NCI-H1417 (cell line): ENCODE measurements at places on chromosomes 3 and 15.

DNA sequence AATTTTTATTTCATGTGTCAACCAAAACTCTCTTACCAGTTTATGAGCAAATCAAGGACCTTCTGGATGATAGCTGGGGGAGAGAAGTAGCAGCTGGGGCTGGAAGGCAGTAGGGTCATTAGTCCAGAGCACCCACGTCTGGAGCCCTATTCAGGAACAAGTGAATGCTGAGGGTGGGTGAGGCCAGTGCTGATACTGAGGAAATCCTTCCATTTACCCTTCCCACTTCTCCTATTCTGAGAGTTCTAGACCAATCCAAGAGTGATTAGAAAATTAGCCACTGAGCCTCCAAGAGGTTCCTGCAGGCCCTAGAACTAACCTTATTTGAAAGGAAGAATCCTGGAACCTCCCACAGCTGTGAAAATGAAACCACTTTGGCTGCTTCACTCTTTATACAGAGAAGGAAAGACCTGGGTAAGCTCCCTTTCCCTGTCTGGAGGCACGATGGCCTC, 46.2 kb upstream of the VILL start:
- no peak for DNase-seq

DNA sequence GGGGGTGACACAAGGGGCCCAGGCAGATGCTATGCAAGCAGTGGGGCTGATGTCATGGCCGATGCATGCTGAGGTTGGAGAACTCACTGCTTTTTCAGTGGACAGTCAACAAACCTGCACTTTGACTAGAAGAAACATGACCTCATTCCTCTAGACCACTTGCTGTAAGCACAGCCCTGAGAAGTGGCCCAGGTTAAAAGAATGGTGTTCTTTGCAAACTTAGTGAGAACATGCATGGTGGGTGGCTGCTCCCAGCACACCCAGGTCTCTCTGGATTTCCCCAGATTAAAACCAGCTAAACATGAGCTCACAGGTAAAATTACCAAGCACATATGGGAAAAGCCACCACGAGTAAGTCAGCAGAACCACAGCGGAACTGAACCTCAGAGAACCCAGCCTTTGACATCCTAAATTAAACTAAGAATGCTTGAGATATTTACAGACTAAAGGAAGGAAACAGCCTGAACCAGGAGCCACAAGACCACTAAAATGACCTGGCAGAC, 15.5 kb downstream of the DLEC1 start:
- no peak for DNase-seq

DNA sequence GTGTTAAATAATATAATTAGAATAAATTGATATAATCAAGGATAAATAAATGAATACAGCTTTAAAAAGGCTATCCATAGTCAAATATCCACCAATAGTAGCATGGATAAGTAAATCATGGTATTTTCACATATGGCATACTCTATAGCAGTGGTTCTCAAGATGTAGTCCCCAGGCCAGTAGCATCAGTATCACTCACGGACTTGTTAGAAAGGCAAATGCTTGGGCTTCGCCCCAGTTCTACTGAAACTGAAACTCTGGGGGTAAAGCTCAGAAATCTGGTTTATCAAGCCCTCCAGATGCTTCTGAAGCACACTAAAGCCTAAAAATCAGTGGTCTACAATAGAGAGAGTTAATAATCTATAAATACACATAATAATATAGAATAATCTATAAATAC, 261.6 kb upstream of the TTC14 start:
- no peak for DNase-seq

DNA sequence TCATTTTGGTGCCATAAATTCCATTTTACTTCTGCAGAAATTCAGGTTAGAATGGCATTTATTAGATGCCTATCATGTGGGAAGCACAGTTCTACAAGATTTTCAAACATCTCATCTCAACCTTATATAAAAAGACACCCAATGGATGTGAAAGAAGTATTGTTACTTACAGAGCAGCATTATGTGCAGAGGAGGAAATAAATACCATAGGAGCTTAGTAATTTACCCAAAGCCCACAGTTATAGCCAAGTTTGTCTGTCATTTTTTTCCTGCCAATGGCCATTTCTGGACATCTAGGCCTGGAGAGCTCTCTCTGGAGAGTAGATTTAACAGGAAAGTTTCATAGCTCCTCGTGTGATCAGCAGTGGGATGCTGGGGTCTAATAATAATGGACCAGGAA, 659.4 kb upstream of the NAALADL2 start:
- DNase-seq: no peak

DNA sequence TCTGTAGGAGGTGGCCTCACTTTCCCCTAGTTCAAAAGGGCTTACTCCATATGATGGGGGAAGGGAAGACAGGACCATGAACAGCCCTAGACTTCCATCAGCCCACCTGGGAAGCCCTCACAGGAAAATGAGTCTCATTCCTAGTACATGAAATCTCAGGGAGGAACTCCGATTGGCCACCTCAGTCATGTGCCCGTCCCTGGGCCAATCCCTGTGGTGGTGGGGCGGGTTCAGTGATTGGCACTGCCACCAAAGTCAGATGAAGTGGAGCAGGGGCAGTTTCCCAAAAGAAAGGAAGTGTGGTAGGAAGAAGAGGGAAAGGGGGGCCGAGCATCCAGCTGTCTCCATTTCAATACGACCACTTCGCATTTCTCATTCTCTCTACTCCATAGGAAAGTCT, 25.9 kb upstream of the GP9 start:
- DNase-seq: no peak

GRCh38 chr3:157376603-157377300, 59.9 kb upstream of the PTX3 start:
- no peak for DNase-seq

DNA sequence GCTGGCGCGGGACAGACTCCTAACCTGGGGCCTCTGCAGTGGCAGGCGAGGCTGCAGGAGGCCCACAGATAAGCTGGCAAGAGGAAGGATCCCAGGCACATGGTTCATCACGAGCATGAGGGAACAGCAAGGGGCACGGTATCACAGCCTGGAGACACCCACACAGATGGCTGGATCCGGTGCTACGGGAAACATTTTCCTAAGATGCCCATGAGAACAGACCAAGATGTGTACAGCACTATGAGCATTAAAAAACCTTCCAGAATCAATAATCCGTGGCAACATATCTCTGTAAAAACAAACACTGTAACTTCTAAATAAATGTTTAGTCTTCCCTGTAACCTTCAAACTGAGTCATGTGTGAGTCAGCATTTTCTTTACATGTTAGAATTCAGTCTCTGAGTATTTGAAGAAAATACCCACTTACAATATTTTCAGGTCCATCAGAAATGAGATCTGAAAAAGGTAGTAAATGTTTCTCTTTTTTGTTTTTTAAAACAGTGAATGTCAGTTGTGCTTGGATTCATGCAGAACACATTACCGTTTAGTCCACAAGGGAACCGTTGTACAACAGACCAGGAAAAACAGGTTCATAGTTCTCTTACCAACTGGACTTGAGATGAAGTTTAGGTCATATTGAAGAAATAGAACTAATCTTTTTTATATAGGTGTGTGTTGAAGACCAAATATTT, 75.9 kb downstream of the BOC start:
- DNase-seq: peak; percentile 43

GRCh38 chr15:84788500-84788899, 28.7 kb upstream of the ALPK3 start:
- no peak for DNase-seq

GRCh38 chr3:124261306-124261705, 269.4 kb upstream of the ROPN1 start:
- no peak for DNase-seq

DNA sequence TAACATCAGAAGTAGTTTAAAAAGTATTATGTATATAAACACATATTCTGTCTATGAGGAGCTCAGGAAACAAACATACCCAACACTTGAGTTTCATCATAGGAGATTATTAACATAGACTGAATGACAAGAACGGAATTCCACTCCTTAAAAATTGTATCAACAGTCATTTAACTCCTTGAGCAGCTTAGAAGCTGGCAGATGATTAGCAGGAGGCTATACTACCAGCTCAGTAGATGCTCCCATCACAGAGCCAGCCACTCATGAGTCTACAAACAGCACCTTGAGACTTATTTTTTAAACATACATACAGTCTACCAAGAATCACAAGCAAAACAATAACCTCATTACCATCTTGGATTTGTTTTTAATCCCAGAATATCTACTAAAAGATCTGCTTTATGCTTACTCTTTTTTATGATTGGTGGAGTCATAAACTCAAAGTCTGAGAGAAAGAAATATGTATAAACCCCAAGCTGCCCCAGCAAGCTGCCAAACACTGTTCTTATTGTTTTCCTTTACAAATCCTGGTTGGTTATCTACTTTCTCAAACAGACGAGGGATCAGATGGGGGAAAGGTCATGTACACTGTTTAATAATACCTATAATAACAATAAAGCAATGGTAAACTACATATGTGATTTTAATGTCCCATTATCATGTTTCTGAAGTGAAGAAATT, 59.5 kb downstream of the CBLB start:
- no peak for DNase-seq

GRCh38 chr3:69130689-69131088, 8.3 kb upstream of the LMOD3 start:
- no peak for DNase-seq

DNA sequence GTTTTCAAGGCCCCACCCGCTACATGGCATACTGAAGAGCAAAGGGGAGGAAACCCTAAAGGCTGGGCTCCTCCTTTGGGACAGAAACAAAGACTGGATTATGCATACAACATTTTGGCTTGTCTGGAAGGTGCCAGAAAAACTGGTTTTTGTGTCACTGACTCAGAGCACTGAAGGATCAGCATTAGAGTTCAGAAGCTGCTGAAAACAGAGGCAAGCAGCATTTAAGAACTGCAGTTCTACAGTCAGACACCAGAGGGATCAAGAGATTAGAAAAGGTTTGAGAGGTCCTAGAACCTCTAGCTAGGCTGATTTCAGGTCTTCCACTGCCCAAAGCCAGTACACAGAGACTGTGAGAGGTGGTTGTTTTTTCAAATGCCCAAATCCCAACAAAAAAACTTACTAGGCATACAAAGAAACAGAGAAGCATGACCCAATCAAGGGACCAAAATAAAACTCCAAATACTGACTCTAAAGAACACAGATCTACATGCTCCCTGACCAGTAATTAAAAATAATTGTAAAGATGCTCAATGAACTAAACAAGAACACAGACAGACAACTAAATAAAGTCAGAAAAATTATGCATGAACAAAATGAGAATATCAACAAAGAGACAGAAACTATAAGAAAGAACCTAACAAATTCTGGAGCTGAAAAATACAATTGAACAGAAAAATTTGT, 91.2 kb downstream of the SENP2 start:
- DNase-seq: peak; percentile 73

DNA sequence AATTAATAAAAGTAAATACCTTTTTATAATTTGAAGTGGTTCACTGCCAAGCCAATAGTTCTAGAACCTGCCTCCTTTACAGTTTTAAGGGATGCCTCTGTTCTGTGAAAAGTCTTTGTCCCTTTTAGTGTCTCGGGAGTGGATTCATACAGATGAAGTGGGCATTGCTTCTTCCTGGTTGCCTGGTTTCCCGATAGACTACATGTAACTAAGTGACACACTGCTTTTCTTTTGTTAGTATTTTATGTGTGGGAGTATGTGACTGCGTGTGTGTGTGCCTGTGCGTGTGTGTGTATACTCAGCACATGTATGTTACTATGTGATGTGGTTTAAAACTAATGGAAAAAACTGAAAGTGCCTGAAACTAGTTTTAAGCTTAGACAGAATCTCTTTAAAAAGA, 21.1 kb downstream of the PSMD6 start:
- DNase-seq: no peak

DNA sequence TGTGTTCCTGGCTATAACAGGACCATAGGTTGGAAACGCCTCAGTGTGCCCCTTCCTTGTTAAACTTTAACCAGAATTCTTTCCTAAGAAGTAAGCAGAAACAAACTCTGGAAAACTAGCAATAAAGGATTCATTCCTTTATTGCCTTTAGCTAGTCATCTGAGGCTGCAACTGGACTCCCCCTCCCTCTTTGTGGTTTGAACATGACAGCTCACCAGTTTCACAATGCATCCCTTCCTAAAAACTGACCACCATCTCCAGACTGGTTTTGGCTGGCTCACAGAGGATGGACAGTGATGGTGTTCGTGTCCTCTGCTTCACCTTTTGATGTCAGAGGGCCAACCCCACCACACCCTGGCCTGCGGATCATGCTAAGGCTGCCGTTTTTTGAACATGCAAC, 27.9 kb upstream of the TGFBR2 start:
- no peak for DNase-seq

- DNase-seq: no peak
Measured at GRCh38 chr3:180808823-180809575, 103.5 kb upstream of the FXR1 start.

DNA sequence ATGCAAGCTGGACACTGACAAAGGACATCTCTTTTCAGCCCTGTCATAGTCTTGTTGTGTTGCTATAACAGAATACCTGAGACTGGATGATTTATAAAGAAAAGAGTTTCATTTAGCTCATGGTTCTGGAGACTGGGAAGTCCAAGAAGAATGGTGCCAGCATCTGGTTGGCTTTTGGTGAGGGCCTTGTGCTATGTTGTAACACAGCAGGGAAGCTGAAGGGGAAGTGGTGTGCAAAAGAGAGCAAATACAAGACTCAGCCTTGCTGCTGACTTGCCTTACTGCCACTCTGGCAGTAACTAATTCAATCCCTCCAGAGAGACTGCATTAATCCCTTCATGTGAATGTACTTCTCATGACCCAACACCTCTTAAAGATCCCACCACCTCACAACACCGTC, 356.3 kb upstream of the PROK2 start:
- DNase-seq: no peak

- DNase-seq: no peak
Measured at GRCh38 chr3:5874931-5875341, 687.4 kb downstream of the EDEM1 start.

- peak; percentile 22 for DNase-seq
Measured at GRCh38 chr15:71278989-71279756, 163.9 kb downstream of the THSD4 start.
